ENCODE measurements at places on chromosomes 11 and 22.

GRCh38 chr11:64614917-64615316 lies 23.9 kb downstream of the SLC22A12 start:
- DNase-seq: no peak

DNA sequence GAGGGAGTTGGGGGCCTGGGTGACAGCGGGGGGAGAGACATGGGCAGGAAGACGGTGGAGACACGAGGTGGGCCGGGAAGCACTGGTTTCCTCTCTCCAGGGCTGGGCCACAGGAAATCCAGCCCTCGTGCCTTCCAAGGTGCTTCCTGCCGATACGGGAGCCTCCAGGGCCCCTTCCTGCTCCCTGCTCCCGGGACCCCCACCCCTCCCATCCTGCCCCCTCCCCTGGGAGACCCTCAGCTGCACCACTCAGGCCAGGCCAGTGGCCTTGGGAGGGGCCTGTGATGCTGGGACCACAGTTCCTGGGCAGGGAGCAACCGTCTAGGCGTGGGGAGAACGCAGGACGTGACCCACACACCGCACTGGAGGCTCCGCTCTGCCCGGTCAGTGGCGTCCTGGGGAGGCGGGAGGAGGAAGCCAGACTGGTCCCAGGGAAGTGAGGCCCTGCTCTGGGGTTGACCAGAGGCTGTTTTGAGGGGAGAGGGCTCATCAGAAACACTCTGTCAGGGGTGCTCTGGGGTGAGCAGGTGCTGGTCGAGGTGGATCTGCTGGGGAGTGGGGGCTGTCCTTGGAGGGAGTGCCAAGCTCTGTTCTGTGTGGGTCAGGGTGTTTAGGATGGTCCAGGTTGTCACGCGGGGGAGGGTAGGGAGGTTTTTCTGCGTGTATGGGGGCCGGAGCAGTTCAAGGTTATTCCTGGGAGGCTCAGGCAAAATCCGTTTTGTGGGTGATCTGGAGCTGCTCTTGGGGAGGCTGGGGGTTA lies at the start of gene SHANK3:
SHANK3 (plus strand) TSS at position 353 of the 760 bp plus-strand sequence.
- DNase-seq: no peak

GRCh38 chr11:11363674-11364073 lies 10.6 kb upstream of the CSNK2A3 start:
- DNase-seq: no peak

GRCh38 chr22:17997456-17997855 lies 26.9 kb downstream of the MICAL3 start:
- no peak for DNase-seq

DNA sequence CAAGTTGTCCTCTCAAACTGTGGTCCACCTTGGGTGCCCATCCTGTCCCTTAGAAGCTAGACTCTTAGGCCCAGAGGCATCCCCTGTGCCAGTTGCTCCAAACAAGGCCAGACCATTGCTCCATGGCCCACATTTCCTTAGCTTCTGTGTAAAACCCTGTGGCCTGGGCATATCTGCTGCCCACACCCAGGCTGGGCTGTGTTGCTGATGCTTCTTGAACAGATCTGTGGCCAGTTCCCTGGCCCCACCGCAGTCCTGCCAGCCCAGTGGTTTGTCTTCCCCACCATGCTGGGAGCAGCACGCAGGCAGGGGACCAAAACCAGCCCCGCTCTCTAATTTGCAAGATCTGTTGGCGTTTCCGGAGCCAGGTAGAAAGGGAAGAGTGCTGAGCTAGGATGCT lies 72.2 kb downstream of the CSNK2A3 start:
- no peak for DNase-seq

- no peak for DNase-seq
Measured at GRCh38 chr11:66864924-66865697, 8.2 kb downstream of the LRFN4 start.

DNA sequence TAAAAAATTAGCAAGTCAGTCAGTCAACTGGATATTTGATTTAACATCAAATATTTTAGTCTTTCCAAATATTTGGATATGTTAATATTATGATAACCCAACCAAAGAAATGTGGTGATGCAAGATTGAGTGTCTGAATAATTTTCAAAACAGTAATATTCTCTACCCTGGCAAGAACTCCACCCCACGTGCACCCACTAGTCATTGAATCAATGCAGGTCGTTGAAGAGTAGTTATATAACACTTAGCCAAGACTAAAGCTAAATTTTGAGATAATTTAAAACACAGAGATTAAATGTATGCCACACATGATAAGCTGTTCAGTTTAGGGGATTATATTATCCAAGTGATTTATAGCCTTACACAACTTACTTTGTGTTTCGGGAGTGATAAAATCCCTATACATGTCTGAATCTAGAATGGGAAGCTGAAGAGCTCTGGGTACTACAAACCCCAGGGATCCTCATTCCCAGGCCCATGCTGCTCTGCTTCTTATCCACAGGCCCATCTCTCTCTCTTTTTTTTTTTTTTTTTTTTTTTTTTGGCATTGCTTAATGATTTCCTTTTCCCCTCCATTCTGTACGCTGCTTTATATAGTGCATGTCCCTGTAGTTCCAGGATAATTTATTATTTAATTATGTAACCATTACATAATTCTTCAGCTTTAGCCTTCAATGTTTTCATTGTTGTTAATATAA lies 392.9 kb downstream of the NTM start:
- DNase-seq: no peak

DNA sequence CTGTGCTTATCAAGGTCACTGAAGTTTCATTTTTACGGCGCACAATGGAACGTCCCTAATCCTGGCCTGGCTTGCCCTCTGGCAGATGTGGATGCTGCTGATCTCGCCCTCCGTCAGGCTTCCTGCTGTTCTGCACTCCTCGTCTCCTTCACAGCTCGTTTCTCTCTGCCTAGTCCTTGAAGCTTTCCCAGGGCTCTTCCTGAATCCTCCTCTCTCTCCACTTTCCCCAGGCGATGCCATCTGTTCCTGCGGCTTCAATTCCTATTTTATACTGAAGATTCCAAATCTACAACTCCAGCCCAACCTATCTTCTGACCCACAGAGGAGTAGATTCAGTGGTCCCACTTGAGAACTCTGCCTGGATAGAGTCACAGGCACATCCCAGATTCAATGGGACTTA lies 14.2 kb downstream of the SLC22A8 start:
- no peak for DNase-seq

GRCh38 chr11:86435711-86436110 lies 61.0 kb downstream of the CCDC81 start:
- no peak for DNase-seq

DNA sequence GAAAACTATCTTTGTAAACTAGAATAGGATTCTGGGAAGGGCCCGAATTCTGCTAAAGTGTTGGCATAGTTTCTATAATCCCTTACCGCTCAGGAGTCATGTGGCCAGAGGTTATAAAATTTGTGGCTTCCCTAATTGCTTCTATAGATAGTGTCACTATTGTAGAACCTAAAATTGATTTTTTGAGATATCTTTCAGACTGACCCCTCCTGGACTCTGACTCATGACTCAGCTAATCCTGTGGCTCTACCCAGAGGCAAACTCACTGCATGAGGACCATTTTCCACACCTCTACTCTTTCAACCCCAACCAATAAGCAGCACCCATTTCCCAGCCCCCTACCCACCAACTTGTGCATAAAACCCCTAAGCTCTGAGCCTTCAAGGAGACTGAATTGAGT lies 61.8 kb upstream of the PRSS23 start:
- DNase-seq: no peak

- DNase-seq: no peak
Measured at GRCh38 chr22:35997438-35997837, 31.2 kb downstream of the RBFOX2 start.

DNA sequence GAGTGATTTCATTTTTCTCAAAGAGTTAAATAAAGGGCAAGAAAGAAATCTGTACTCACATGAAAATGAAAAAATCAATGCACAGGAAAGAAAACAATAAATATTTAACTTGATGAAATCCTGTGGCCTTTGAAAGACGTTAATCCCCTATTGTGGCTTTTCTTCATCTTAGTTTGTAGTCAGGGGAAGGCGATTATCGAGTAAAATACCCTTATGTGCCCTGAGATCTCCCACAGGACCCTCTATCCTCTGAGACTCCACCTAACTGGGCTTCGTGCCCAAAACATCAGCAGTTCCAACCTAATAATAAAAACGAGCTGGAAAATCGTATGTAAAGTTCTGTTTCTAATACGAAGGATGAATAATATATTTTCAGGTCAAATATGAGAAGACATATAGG lies 208.2 kb upstream of the ZC3H12C start:
- no peak for DNase-seq

GRCh38 chr11:86149792-86150191 lies 80.9 kb upstream of the PICALM start:
- no peak for DNase-seq

DNA sequence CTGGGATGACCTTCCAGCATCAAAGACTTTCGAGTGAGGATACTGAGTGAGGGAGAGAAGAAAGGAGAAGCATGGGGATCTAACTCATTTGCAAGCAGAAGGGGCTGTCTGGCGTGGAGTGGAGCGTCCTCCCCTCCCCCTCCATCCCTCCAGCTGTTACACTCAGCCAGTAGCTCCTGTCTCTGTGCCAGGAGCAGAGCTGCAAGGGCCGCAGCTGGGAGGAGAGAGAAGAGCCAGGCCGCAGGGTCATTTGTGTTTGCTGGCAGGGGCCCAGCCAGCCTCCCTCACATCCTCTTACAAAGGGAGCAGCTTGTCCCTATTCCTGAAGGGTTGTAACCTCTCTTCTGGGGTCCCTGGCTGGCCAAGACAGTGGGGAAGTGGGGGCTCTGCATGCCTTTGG lies 57.9 kb downstream of the NECTIN1 start:
- no peak for DNase-seq

- DNase-seq: no peak
Measured at GRCh38 chr11:65338676-65339075, 5.0 kb downstream of the DPF2 start.

DNA sequence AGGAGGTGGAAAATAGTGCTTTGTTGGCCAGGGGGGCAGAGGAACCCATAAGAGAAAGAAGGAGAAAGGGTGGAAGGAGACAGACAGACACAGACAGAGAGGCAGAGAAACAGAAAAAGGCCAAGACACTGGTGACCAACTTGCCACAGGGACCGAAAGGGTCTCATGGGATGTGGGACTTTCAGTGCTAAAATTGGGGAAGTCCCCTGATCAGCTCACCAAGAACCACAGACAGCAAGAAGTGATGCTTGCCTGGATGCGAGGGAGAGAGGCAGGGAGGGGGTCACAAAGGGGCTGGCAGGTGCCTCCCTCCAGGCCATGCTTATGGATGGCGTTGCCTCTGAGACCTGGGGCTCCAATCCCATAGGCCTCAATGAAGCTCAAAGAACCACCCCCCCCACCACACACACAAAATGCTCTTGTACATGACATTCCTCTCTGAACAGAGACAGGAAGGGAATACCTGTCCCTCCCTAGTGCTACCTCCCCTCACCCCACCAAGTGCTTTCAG lies 413.4 kb downstream of the MN1 start:
- no peak for DNase-seq

GRCh38 chr11:71461696-71462095 lies 8.7 kb downstream of the NADSYN1 start:
- DNase-seq: no peak

DNA sequence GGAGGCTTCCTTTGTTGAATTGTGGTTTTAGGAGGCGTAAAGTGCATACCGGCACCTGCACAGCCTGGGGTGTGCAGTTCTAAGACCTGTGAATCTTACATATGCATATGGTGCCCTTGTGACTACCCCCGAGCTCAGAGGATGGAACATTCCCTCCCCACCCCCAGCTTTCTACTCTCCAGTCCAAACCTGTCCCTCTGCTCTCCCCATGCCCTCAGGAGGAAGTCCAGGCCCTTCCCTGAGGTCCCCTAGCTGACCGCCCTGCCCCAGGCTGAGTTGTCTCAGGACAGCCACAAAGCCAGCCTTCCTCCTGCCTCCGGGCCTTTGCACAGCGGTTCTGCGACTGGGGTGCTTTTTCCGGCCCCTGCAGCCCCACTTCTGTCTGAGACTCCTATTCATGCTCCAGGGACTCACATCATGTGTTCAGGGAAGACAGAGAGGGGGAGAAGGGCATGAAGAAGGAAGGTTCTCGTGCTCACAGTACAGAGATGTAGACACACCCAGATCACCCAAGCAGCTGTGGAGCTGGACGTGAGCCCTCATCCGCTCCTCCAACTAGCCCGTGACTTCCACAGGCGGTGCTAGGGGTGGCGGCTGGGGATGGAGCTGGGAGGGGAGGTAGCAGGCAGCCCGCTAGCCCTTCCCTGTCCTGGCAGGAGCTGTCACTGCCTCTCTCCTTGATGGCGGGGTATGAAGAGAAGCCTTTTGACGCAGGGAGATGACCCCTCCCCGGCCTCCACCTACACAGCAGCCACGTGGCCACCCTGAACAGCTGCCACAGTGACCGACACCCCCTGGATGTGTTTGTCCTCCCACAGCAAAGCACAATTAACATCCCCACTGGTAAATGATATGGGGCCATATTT lies 50.8 kb downstream of the FLRT1 start:
- no peak for DNase-seq

DNA sequence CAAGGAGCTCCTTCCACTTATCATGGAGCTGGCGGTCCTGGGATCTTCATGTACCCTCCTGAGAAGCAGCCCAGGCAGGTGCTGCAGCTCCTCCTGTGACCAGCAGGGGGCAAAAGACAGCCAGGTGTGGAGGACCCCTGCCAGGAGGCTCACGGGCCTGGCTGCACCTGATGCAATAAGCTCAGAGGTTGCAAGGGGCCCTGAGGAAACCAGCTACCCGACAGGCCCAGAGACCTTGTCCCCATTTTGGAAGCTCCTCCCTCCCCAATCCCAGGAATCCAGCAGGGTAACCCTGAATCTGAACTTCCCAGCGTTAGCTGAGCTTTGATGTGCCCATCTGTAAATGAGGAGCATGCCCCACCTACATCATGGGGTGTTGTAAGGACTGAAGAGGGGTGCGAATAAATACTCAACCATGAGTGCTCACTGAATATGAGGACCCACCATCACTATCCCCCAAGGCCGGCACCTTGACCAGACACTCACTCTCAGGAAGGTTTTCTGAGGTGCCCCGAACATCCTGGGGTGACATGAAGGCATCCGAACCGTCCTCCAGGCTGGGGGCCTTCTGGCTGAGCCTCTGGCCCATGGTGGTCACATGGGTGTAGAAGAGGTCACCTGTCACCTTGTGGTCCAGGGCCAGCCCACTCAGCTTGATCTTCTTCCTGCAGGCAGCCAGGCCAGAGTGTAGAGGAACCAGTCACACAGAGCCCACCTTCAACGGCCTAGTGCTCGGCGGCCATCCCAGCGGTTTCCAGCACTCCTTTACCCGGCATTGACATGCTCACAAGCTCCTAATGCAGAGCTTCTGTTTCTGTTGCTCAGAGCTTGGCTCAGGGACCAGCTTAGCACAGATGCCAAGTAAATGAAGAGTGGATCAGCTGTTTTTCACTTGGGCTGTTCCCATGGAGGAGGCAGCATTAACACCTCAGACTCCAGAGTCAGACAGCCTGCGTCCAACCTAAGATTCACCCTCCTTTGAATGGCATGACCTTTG lies 21.7 kb downstream of the SLC43A1 start:
- no peak for DNase-seq

- no peak for DNase-seq
Measured at GRCh38 chr11:119974467-119974866, 163.4 kb downstream of the TRIM29 start.

DNA sequence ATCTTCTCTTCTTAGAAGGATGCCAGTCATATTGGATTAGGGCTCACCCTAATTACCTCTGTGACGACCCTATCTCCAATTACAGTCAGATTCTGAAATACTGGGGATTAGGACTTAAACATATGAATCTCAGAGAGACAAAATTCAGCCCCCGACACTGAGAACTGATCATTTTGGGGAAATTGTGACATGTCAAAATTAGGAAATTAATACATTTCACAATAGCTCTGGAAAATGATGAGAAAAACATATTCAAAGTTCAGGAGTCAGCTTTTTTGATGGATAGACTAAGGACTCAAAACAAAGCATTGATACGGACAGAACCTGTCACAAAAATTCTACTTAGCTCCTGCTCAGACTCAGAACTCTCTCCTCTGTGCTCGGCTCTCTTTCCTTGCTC lies 40.8 kb downstream of the COMMD9 start:
- DNase-seq: no peak
